ENCODE measurements at places on chromosomes 6 and 20.

GRCh38 chr20:6612606-6612923, 154.9 kb upstream of the BMP2 start:
- no peak for DNase-seq

- no peak for DNase-seq
These were observed 142.9 kb downstream of the LRFN2 start for GRCh38 chr6:40444312-40444711.

DNA sequence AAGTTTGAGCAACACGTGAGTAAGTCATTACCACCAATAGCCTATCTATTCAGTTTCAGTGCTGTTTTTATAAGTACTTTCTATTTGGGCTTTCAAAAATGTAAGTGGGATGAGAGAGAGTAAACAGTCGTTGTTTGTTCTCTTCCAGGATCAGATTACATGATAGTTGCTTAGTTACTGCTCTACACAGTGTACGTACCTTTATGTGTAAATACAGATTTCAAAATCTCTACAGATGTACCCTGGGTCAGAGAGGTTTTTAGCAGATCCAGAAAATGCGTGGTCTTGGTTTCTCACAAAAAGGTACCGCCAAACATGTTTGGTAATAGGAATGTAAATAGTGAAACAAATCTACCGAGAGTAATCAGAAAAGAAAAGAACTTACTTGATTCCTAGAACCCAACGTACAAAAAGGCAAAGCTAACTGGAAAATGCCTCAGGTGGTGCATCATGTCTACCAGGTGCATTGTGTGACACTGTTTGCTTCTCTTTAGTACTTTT, 421.1 kb downstream of the BCKDHB start:
- no peak for DNase-seq

- DNase-seq, result no peak
These were observed 79.4 kb upstream of the UST start for GRCh38 chr6:148667395-148667794.

DNA sequence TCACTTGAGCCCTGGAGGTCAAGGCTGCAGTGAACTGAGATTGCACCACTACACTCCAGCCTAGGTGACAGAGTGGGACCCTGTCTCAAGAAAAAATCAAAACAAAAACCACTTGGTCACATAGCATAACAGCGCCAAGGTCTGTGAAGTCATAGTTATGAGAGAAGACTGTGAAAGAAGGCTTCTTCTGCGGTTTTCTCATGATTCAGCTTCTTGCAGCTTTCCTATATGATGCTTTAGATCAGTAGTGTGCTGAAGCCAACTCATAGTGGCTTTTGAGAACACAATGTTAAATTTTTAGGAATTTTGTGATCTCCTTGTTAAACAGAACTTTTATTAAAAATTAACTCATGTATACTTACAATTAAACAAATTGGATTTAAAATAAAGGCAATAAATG, 136.2 kb upstream of the GLP1R start:
- no peak for DNase-seq

GRCh38 chr6:11163932-11164331, 52.4 kb upstream of the ERVFRD-1 start:
- no peak for DNase-seq

DNA sequence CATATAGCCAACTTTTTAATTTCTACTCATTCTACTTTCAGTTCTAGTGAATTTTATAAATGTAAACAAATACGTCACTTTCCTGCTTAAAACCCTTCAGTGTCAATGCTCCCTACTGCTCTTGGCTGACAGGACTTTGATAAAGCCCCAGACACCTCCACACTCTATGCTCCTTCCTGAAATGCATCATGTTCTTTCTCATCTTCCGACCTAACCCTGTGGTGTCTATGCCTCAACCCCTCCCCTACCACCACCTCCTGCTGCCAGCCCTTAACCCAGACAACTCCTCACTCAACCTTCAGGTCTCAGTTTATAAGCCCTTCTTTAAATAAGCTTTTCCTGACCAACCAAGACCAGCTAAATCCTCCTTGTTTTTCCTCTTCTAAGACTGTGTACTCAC, 19.1 kb downstream of the TLDC2 start:
- DNase-seq, result no peak

DNA sequence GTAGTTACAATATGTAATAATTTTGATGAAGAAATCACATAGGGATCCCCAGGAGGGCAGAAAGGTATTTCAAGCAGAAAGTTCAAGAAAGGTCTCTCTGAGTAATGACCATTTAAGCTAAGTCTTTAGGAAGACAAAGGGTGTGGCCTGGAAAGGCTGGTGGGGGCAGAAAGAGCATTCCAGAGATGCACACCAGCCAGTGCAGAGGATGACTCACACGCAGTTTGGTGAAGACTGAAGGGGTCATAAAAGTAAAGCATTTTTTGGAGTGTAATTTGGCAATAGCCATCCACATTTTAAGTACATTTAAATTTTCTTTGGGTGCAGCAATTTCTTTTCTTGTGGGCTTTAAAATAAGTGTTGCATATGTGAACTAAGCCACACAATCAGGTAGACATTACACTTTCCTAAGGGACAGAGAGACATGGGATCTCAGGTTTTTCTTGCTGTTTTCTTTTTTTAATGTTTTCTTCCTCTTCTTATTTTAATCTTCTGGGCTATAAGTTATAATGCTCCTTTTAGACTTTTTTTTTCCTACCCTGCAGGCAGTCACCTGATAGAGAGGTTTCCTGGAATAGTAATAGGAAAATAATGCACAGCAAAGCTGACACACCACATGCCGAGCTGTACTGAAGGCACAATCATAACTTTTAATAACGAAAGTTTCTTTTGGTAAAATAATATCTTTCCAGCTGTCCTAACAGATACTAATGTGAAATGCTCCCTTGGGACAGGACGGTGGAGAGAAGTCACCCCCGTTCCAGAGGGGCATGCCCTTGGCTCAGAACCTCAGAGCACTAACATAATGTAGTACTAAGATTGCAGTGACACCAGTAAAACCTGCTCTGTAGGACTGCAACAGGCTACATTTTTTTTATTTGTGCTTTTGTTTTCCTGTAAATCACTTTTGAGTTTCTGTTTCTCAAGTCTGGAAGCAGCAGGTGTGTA, 49.6 kb upstream of the PTPRK start:
- peak; percentile 92 for DNase-seq

DNA sequence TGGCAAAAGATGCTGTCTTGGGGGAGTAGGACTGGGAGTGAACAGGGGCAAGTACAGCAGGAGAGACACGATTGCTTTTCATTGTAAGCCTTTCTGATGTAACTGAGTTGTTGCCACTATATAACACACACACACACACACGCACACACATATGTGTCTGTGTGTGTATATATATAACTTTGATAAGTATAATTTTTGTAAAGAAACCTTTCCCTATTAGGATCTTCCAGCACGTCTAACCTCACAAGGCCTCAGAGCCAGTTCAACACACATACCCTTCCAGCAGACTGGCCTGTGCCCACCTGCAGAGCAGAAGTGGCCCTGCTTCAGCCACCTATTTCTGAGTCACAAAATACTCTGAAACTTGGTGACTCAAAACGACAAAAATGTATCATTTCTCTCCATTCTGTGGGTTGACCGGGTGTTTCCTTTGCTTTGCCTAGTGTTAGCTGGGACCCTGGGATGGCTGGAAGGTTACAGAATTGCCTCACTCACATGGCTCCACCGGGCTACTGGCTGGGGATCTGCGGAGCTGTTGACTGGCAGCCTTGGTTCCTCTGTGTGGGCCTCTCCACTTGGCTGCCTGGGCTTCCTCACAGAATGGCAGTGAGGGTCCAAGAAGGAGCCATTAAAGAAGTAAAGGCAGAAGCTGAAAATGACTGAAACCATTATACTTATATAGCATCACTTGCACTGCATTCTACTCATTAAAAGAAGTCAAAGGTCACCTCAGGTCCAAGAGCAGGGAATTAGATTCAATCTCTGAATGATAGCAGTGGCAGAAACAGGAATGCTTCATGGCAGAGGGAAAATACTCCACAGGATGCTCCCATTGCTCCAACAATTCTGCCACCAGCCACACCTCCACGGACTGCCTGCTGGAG, 126.4 kb downstream of the BANF2 start:
- DNase-seq, result peak; percentile 36
